Effector memory CD4-positive, alpha-beta T cell (primary cell): ENCODE measurements at places on chromosomes 5 and 9.

DNA sequence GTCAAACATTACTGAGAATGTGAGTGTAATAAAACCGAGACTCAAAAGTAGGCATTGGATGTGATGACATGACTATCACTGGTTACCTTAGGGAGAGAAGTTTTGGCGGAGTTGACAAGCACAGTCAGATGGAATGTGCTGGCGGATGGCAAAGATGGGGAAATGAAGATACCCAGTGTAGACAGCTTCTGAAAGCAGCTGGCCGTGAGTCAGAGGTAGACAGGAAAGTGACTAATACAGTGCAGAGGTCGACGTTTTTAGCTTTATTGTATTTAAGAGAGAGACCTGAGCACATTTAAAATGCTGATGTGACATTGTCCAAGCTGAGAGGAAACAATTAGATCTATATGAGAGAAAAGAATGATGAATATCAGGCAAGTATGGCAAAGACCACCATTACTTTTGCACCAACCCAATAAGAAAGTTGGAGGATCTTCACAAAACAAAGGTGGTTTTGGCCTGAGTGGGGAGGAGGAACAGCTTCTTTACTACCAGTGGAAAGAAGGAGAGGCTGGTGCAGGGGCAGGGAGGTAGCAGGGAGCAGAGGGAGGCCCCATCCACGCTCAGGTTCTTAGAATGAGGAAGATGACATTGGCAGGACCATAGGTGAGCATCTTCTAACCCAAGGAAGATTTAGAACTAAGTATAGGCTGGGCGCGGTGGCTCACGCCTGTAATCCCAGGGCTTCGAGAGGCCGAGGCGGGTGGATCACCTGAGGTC, 36.7 kb upstream of the KCNIP1 start:
- no peak for DNase-seq

DNA sequence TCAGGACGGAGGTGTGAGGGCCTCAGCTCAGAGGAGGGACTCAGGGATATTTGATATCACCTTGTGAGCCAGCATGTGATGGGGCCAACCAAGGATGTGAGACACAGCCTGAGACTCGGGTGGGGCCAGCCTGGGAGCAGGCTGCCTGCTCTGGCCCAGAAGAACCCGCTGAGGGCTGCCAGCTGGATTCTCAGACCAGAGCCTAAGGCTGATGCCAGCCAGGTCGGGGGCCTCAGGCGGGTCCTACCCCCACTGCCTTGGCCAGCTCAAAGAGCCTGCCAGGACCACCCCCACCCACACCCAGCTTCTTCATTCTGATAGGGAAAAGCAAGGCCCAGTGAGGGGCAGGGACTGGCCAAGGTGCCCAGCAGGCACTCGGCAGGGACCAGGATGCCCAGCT, 20.3 kb upstream of the DUSP1 start:
- DNase-seq, result no peak

GRCh38 chr9:128553728-128554127, 1.3 kb downstream of the SPTAN1 start:
- no peak for DNase-seq

GRCh38 chr5:133226186-133226585, 174.4 kb downstream of the HSPA4 start:
- no peak for DNase-seq

DNA sequence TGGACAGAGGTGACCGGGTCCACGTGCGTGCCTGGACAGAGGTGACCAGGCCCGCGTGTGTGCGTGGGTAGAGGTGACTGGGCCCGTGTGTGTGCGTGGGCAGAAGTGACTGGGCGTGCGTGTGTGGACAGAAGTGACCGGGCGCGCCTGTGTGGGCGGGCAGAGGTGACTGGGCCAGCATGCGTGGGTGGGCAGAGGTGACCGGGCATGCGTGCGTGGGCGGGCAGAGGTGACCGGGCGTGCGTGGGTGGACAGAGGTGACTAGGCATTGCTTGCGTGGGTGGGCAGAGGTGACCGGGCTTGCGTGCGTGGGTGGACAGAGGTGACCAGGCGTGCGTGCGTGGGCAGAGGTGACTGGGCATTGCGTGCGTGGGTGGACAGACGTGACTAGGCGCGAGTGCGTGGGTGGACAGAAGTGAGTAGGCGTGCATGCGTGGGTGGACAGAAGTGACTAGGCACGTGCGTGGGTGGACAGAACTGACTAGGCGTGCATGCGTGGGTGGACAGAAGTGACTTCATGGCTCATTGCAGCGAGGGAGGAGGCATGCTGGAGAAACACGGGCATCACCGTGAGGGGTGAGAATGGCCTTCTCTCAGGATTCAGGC, 254.1 kb upstream of the IRX4 start:
- DNase-seq, result no peak

- DNase-seq, result no peak
Observed at GRCh38 chr5:139019211-139019610, 144.1 kb upstream of the LRRTM2 start.

DNA sequence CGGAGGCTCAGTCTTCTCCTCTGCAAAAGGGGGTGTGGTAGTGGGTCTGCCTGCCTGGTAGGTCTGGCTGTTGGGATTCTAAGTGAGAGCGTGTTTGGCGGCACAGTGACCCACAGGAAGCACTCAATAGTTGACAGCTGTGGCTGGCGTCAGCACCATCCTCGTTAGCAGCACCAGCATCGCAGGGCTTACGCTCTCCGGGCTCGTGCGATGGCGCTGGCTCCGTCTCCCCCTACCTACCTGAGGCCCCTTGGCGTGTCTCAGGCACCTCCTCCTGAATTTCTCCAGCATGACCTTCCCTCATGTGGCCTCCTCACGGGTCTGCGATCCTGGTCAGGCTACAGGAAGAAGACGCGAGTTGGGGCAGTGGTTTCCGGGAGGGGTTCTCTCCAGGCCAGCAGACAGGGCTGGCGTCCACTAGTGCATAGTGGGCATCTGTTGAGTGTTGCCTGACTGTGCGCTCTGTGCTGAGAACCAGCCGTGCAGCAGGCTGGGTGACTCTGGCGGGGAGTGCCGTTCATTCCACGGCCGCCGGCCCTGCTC, 66.9 kb downstream of the HMCN2 start:
- no peak for DNase-seq

DNA sequence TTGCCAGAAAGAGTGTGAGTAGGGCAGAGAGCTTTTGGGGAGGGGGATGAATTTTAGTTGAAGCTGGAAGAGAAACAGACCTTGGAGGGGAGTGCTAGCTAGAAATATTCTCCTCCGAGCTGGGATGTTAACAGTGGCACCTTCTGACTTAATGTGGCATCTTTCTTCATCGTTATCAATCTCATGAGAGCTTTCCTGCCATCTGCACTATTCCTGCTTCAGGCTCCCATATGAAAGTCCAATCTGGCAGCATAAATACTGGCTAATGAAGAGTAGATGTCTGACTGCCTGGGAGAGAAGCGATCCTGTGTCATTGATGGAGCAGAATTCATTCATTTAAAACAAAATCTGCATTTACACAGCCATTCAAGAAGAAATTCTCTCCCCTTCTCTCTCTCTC, 284.5 kb downstream of the TMEM38B start:
- no peak for DNase-seq

- no peak for DNase-seq
Observed at GRCh38 chr9:15253786-15254185, 53.2 kb downstream of the TTC39B start.

DNA sequence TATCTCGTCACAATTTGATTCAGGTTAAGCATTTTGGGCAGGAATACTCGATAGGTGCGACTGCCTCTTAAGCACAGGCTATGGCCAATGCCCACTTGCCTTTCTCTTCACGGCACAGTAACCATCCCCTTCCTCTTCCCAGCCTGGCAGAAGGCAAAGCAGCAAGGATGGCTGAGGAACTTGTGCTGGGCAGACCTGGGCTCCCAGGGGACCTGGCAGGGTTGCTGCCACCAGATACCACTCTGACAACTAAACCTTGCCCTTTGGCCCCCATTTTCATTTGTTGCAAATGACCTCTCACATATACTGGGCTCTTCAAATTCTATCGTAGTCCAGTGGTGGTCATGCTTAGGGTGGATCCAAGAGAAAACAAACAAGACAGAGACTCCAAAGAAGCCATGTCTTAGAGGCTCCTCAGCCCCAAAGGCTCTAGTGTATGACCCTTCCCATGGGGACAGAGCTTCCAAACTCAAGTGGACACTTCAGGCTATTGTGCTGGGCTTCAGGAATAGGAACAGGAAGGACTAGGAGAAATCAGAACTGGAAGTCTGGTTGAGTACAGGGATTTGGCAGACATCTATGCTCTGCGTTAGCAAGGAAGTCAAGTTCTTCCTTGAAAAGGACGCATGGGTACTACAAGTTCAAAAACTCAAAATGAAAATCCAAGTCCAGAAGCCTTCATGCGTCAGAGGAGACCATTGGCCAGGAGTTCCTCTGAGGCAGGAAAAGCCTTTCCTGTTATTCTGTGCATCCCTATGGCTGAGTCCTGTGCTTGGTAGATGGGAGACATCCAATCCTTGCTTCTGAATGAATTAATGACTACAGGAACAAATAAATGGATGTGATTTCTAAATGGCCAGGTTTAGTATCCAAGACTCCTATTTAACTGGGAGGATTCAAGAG, 64.6 kb upstream of the PLPP1 start:
- no peak for DNase-seq
